Kidney epithelial cell (primary cell): ENCODE measurements at places on chromosomes 2 and 18.

DNA sequence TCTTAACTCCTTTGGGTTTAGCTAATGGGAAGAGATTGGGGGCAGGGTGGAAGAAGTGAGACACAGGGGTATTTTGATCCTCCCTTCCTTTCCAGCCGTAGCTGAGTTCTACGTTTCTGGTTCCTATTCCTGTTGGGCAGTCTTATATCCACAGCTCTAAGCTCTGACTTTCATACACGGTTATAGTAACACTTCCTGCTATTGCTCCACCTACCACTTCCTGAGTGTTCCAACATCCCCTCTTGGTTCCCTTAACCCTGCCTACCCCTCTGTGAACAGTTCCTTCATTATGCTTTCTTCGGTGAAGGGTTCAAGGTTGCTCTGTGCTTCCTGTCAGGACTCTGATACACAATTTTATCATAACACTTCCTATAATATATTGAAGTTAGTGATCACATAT is 205.1 kb downstream of the DNAH7 start:
- no peak for DNase-seq

DNA sequence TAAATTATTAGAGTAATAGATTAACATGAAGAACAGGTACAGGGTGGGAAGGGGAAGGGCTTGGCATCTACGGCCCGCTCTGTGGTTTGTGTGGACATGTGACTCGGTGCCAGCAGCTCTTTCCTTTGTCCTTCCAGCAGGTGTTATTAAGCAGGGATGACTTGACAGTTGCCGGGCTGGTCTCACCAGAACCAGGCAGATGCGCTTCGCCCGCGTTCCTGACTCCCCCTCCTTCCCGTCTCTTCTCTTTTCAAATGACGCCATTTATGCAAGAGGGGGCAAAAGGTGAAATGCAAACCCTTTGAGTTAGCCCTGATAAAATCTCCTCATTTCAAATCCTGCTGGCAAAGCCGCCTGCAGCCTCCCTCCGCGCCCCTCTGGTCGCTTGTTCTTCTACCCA is 38.9 kb upstream of the MGAT4A start:
- no peak for DNase-seq

DNA sequence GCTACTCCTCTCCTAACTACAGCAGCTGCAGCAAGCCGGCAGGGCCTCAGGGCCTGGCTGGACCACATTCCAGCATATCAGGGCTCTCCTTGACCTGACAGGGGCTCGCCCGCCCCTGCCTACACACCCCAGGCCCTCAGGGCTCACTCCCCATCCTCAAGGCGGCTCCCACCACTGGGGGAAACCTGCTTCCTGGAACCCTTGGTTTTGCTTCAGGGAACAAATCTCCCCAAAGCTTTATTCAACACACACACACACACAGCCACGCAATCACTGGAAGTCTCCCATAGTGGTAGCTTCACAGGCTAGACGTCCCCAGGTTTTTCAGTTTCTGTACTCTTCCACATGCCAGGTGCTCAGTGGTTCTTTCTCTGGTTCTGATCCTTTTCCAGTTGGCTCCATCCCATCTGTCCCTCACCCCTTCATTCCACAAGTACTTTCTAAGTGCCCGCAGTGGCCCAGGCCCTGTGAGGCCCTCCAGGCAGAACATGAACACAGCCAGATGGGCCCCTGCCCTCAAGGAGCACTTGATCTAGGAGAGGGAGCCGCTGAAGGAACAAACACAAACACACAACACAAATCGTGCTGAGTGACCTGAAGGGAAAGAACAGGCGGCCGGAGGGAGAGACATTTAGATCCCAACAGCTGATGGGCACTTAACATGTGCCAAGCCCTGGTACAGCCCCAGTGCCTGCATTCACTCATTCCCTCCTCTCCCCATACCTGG is 51.1 kb downstream of the TNS1 start:
- no peak for DNase-seq

DNA sequence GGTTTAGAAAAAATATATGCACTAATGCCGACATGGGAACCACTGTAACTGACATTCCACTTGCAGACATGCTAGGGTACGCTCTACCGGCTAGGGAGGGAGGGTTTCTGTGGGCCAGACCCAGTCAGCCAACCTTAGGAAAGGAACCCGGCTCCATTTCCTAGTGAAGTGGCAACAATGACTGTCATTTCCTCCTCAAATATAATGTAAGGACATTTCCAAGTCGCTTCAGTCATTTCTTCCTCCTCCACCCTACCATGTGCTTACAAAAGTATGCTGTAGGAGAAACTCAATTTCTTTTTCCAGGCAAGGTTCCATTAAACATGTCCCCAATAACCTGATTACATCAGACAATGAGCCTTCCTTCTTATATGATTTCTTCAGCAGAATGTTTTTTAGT is 64.3 kb upstream of the PSMD14 start:
- DNase-seq, result no peak

- DNase-seq, result no peak
These were observed 20.4 kb downstream of the IL1R2 start for GRCh38 chr2:102012061-102012614.

DNA sequence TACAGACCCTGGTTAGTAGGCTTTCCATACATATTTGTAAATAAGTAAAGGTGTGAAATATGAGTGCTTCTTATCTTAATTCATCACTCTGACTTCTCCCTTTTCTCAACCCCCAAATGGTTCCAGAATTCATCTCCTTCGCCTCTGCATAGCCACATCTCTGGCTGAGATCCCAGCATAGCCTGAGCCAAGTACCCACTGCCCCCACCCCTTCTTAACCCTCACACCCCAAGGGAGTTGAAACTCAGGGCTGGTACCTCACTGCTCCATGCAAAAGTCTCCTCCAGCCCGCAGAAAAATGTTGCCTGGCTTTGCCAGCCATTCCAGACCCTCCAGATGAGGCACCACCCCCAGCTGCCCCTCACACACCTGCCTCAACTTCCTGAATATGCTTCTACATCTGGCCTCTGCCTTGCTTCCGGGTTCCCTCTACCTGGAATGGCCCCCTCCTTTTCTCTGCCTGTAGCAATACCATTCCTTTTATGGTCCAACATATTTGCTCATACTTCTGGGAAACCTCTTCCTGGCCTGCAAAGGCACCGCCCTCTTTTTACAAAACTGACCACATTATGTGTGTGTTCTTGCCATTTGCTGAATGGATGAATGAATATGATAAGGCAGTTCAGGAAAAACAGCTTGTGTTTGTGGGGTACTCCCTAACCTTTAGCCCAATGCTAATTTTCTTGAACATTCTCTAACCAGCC is 112.8 kb downstream of the CELF4 start:
- DNase-seq, result no peak

DNA sequence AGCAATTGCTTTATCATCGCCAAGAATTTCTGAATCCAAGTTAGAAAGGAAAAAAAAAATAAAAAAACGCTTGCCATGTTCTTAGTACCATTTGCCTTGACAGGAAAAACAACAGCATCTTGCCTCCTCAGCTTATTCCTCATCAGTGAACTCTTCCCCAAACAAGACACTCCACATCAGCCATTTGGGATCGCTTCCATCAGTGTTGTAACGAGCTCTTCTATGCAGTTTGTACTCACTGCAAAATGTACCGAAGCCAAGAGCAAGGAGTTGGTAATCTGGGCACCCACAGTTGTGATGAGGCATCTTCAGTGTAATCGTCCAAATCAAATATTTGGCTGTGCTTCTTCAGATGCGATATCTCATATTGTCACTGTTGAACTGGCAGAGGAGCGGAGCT is 503.7 kb downstream of the TMEM182 start:
- no peak for DNase-seq

- no peak for DNase-seq
These were observed 213.8 kb upstream of the HAAO start for GRCh38 chr2:43005975-43006833.
